ENCODE measurements at places on chromosomes 1 and 21.

- DNase-seq = no peak
Measured at GRCh38 chr1:51299981-51300670, 30.2 kb downstream of the TTC39A start.

GRCh38 chr1:180566026-180566425 lies 7.3 kb downstream of the OVAAL start:
- DNase-seq = no peak

DNA sequence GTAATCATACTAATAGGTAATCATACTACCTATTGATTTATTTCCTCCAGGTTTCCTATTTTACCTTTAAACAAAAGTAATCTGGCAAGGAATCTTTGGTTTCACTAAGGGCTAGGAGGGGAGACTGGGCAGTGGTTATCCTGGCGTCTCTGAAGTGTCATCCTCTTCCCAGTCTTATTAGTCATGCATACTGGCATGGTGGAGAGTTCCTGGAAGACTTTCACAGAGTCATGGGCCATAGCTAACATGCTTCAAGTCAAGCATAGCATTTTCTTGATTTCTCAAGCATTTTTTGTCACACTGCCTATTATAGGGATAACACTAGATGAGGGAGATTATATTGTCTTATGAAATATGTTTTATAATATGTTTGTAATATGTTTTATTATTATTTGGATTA lies 64.0 kb upstream of the ASB17 start:
- DNase-seq = no peak

GRCh38 chr1:79819140-79819539 lies 812.6 kb upstream of the ADGRL4 start:
- no peak for DNase-seq

DNA sequence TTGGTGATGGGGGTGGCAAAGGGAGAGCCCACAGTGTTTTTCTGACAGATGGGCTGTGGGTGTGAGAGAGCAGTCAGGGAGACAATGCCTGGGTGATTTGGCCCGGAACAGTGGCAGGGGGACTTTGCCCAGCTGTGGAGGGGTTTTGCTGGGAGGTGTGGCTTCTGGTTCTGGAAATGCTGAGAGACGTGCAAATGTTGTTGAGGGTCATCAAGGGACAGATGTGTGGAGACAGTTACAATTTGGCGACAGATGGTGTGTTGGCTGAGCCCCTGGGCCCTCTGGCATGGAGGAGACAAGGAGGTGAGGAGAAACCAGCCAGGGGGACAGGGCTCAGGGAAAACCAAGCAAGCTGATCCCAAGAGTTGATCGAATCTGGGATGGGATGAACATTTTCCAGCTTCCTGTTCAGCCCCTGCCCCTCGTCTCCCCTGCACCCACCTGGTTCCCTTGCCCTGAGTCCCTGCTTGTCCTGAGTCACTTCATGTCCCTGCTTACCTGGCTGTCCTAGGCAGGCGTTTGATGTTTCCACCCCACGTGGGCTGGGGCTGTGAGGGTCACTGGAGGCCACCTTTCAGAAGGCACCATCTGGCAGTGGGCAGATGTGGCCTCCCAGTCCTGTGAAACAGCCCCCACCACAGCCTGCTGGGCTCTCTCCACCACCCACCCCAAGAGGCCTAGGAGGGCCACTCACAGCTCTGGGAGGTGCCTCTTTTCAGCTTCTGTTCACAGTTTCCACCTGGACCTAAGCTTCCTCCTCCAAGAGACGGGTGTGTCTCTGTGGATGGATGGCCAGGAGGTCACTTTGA lies 15.8 kb upstream of the ZNF678 start:
- DNase-seq = no peak

- DNase-seq = no peak
Measured at GRCh38 chr1:223843934-223844786, 1.6 kb downstream of the TP53BP2 start.

- no peak for DNase-seq
Measured at GRCh38 chr1:29623501-29623900, 387.2 kb downstream of the PTPRU start.

DNA sequence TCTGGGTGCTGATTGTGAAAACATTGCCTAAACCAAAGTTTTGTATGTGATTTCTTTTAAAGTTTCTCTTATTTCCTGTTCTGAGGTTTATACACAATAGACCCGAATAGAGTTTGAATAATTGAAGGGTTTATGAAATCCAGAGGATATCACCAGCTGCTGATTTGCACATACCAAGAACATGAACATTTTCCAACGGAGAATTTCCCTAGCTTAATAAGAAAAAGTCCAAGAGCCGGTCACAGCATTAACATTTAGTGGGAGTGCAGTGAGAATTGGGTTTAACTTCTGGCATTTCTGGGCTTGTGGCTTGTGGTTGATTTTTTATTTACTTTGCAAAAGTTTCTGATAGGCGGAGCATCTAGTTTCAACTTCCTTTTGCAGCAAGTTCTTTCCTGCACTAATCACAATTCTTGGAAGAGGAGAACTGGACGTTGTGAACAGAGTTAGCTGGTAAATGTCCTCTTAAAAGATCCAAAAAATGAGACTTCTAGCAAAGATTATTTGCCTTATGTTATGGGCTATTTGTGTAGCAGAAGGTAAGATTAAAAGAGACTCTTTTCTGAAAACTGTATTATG lies at the start of gene CFH:
Gene CFH (plus strand): TSS at position 407 of the 579 bp plus-strand sequence. CDS start 75 bp downstream, at position 482.
- DNase-seq = no peak

DNA sequence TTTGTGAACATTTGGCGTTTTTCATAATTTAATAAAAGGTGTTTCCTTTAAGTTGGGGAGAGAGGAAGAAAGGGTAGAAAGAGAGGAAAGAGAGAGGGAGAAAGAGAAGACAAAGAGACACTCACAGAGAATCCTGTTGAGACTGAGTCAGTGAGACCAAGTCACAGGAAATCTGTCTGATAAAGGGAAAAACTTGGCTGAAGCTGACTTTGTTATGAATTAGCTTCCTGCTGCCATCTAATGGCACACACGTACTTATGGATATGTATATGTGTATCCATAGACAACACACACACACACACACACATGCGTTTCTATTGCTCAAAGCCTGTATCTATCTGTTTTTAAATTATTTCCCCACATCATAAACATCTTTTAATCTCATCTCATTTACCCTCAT lies 42.5 kb upstream of the DISC1 start:
- no peak for DNase-seq

- no peak for DNase-seq
Measured at GRCh38 chr1:64330839-64331238, 127.4 kb downstream of the UBE2U start.

- no peak for DNase-seq
Measured at GRCh38 chr1:9389968-9390367, 97.3 kb downstream of the SPSB1 start.

- DNase-seq = no peak
Measured at GRCh38 chr1:222792744-222793143, 22.1 kb upstream of the DISP1 start.

DNA sequence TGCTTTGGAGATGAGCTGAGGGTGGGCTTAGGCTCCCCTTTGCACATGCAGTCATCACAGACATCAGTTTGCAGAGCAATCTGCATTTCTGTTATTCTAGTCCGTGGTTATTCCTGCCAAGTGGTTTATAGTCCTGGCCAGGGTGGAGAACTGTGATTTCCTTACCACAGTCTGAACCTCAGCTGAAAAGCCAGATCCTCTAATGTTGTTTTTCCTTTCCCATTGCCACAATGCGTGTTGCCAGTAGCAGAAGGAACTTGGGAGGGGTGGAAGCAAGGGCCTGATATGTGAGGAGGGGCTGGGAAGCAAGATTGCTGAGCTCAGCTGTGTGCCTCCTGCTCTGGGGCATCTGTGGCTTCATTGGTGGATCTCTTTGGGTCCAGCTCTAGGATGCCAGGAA lies 18.0 kb upstream of the ST3GAL3 start:
- DNase-seq = no peak

- DNase-seq = no peak
Measured at GRCh38 chr1:235952950-235953615, 86.4 kb upstream of the LYST start.

- DNase-seq = no peak
Measured at GRCh38 chr1:182795563-182796228, 6.1 kb downstream of the NPL start.

GRCh38 chr21:33265664-33266049 lies 510 bp upstream of the IL10RB start:
- DNase-seq = no peak

DNA sequence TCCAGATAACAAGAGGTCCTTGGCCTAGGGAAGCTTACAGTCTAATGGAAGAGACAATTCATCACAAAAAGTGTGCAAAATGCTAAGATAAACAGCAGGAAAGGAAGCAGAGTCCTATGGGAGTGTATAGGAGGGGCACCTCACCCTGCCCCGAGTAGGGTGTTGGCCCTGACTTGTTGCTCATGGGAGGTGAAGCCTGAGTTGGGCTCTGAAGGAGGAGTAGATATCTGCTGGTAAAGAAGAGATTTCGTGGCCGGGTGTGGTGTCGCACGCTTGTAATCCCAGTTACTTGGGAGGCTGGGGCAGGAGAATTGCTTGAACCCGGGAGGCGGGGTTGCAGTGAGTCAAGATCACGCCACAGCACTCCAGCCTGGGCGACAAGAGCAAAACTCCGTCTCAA lies 18.6 kb upstream of the GPR37L1 start:
- no peak for DNase-seq

GRCh38 chr1:53259932-53260331 lies 21.6 kb upstream of the MAGOH start:
- DNase-seq = no peak

GRCh38 chr1:62528015-62528414 lies 69.3 kb upstream of the ANGPTL3 start:
- DNase-seq = no peak

DNA sequence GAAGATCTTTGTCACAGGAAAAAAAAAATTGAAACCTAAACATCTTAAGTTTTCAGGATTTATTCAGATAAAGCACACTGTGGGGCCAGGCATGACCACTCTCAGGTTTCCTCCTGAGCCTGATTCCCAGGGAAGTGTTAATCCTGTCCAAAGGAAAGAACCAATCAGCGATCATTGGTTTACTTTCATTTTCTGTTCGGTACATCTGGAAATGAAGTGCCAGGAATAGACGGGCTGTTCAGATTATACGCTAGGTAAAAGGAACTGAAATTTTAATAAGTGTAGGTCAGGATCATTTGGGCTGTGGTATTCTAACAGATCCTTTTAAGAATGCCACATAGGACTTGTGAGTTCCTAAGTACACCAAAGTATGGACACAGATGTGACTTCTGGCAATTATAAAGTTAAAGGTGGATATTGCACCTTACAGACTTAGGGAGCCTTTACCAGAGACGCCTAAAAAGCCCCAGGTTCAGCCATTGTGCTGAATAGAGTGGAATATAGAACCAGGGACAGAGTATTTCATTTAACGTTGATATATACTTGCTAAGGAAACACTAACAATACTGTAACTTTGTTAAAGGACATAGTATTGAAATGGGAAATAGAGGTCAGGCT lies 9.3 kb upstream of the CACYBP start:
- DNase-seq = no peak

DNA sequence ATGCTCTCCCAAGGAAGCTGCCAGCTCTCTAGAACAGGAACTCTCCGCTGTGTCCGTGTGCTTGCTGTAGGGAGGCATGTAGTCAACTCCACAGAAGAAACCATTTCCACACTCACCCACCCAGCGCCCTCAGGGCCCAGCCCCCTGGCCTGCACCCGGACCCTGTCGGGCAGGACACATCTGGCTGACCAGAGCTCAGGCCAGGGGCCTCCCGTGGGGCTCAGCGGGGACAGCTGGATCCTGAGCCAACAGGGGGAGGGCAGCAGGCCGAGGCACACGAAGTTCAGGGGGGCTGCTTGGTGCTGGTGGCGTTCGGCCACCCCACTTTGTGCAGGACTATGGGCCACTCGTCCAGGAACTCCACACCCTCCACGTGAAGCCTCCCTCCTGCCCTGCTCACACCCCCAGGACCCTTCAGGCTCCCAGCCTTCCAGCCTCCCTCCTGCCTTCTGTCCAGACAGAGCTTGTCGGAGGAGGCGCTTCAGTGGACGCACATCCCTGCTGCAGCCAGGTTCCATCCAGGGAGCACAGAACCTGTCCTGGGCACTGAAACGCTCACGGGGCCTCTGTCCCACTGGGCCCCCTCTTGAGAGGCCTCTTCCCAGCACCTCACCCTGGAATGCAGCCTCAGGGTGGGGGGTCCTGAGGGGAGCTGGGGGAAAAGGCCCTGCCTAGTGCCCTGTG lies 15.0 kb upstream of the FAAP20 start:
- no peak for DNase-seq

DNA sequence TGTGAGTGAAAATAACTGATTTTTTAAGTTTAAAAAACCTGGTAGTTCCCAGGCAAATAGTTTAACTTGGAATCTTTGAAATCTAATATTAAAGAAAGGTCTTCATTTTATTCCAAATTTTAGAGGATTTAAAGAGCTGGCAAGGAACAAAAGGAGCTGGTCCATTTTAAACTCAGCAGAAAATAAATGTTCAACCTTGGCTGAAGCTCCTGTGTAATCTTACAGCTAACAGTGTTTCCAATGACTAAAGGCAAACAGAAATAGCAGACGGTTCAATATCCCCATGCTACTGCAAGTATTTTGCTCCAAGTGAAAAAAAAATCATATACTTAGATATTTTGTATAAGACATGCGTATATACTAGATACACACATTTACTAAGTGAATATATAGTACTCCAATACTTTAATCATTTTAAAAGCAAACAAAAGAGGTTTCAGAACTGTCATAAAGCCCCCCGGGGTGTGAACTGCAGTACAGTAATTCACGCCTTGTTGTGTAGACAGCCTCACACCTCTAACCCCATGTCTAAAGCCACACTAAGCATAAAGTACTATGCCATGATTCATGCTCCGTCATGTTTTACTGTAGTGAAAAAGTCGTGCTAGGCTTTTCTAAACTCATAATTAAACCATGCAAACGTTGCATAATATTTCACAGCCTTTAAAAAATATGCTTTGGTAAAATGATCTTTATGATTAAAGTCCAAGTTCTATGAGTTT lies 132.2 kb downstream of the CLIC6 start:
- no peak for DNase-seq

DNA sequence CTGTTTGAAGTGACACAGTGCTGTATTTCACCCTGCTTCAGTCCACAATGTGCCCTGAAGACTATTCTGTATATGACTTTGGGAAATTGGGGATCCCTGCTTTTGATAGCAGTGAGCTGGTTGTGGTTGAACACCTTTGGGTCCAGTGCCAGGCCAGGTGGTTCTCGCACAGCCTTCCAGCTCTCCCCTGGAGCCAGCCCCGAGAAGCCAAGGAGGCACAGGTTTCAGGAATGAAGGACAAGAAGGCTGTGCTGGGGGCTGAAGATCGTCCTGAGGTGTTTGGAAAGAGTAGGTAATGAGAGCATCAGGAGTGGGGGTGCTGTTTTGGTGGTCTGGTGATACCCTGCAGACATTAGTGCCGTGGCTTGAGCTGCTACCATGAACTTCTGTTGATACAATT lies 131.4 kb upstream of the COL6A1 start:
- DNase-seq = peak; percentile 9
